Motor neuron (in vitro differentiated cells): ENCODE measurements at places on chromosomes 1 and 21.

- ATAC-seq, result no peak
Observed at GRCh38 chr1:229344139-229344538, 1.3 kb upstream of the CCSAP start.

- ATAC-seq, result no peak
Observed at GRCh38 chr1:184915463-184916090, 58.7 kb downstream of the NIBAN1 start.

- ATAC-seq, result no peak
Observed at GRCh38 chr1:60621368-60621851, 461.0 kb upstream of the NFIA start.

- ATAC-seq, result no peak
Observed at GRCh38 chr1:94580367-94581115, 39.0 kb upstream of the F3 start.

DNA sequence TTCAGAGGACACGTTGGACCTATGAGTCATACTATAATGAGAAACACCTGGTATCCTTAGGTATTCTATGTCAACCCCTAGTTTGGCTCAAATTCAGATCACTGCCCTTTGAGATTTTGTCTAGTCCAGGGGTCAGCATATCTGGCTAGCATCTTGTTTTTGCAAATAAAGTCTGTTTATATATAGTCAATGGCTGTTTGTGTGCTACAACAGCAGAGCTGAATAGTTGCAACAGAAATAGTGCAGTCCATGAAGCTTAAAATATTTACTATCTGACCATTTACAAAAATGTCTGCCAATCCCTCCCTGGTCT lies 48.5 kb upstream of the EDEM3 start:
- no peak for ATAC-seq

GRCh38 chr1:74731399-74732052 lies 1.3 kb downstream of the CRYZ start:
- ATAC-seq, result no peak

DNA sequence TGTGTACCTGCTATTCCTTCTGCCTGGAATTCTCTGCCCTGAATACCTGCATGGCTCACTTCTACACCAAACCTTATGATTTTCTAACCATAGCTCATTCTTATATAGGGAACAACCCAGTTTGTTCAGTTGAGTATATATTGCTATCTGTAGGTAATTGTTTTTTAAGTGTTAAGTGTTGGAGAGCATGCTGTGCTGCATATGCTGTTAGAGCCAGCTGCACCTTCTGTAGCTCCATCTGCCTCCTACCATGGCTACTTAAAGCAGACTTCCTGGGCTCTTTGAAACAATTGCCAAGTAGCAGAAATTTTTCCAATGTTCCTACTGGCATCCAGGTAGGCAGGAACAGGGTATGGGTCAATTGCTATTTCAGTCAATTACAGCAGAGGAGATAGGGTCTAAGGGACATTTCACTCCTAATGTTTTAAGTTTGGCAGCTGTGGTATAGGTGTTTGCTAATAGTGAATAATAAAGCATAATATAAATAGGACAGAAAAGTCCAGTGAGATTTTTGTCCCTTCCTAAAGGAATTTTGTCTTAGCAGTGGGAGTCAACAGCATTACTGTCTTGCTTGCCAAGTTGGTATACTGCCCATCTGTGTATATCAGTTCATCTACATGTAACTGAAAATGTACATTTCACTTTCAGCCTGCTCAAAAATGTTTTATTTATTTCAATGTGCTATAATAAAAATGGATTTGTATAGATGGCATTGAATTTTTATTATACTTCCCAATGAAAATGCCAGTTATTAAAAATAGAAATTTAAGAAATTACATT lies 34.0 kb upstream of the C1orf115 start:
- no peak for ATAC-seq

DNA sequence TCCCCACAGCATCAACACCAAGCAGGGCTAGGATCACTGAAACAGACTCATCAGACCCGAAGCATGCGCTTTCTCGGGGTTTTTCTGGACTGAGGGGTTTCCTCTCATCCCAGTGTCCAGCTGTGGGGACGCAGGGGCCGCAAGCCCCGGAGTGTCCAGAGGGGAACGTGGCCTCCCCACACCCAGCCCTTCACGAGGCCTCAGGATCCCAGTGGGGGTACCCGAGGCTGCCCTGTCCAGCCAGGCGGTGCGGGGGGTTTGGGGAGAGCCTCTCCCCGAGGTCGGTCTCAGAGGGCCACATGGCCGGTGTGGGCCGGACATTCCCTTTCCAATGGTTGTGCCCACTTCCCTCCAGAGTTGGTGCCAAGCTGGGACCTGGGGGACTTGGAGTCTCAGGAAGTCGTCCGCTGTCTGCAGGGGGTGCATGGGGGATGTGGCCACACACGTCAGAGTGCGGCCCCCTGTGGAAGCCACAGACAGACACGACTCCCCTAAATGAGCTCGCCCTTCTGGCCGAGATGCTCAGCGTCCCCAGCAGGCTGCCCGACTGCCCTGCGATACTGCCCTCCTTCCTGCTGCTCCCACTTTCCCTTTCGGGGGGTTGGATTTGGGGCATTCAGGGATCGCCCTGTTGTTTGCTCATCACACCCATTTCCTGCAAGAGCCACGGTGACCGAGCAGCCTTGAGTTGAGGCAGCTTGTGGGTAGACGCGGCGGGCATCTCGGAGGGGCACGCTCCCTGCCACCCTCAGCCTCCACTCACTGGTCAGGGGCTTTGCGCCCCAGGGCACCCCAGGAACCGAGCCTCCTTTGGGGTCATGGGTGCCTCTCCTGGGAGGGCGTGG lies 4.1 kb downstream of the COL6A1 start:
- ATAC-seq, result no peak
